ENCODE measurements at places on chromosomes 16 and 17.

GRCh38 chr17:12853921-12854320 lies 64.6 kb downstream of the ARHGAP44 start:
- no peak for DNase-seq

DNA sequence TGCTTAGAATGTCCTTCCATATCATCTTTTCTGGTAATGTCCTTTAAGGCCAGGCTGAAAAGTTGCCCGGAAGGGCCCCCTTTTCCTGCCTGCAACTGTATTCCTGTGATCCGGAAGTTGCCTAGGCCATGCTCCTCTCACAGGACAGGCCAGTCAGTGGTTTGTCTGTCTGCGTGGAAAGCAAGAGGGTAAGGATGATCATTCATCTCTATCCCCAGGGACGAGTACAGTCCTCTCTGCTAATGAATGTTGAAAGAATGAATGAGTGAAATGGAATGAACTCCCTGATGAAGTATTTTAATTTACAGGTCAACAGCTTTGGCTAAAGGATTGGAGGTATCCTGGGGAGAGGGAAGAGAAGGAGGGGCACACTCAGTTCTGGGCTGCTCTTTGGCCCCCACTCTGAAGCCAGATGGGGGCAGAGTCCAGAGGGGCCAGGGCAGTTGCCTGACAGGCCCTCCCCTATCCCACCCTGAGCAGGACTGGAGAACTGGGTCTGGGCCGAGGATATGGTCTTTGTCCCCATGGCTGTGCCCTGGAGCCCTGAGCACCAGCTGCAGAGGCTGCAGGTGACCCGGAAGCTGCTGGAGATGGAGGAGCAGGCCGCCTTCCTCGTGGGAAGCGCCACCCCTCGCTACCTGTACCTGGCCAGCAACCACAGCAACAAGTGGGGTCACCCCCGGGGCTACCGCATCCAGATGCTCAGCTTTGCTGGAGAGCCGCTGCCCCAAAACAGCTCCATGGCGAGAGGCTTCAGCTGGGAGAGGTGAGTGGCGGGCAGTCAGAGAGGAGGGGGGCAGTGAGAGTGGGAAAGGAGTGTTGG lies 3.2 kb downstream of the AOC3 start:
- no peak for DNase-seq

GRCh38 chr16:62709794-62710193 lies 673.6 kb upstream of the CDH8 start:
- no peak for DNase-seq

GRCh38 chr17:68511254-68511670 lies 968 bp upstream of the PRKAR1A start:
- no peak for DNase-seq

DNA sequence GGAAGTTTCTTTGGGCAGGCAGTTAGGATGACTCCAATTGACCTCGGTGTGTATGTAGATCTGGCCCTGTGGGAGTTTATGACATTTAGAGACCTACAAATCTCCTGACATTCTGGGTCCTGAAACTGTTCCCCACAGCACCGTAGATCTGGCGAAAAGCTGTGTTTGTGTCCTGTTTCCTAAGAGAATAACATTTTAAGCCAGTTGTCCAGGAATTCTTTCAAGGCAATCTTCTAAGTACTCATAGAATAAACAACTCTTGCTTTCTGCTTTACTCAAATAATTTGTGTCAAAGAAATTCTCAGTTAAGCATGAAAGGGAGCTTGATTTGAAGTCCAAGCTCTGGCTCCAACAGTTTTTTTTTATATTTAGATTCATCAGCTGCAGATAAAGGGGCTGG lies 78.5 kb upstream of the ELAC2 start:
- DNase-seq = no peak

DNA sequence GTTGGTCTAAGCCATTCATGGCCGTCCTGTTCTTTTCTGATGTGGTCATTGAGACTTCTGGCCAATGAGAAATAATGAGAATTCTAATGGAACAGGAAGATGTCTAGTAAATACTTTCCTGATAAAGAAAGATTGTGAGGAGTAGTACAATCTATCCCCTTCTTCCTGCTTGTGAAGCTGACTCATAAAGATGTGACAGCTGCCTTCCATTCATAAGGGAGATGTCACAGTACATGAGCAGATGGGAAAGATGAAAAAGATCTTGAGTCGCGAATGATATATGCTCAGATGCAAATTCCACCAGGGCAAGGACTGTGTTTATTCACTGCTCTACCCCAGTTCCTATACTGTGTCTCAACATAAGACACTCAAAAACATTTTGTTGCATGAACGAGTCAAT lies 111.7 kb upstream of the FOXF1 start:
- no peak for DNase-seq

- no peak for DNase-seq
These were observed 164.0 kb downstream of the SOX9 start for GRCh38 chr17:72284806-72285205.

DNA sequence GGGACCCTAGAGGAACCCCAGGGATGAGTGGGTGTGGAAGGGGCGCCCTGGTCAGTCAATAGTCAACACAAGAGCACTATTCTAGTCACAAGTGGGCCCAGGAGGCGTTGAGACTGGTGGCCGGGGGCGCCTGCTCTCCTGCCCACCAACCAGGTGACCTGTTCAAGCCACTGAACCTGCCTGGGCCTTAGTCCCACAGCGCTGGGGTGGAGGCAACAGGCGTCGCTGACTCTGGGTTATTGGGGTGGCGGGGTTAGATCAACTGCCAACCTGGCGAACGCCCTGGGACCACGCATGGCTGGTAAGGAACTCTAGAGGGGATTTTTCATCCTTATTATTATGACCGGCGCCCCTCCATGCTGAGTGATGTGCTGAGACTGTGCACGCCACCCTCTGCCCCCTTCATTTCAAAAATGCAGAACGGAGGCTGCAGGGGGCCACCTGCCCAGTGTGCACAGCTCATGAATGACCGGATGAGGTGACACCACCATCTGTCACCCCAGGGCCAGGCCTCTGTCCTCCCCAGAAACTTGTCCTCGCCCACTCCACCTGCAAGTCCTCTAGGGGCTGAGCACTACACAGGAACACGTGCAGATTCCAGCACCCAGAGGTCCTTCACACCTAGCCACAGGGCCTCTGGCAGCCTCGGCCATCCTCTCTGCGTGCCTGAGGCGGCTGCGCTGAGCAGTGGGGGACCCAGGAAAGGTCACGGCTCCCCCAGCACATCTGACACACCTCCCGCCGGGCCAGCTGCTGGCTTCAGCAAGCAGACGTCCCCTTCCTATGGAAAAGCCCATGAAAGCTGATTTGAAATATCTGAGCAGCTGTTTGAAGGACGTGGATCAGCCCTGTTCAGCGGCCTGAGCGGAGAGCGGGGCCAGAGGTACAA lies 51.6 kb upstream of the DNAH17 start:
- no peak for DNase-seq

DNA sequence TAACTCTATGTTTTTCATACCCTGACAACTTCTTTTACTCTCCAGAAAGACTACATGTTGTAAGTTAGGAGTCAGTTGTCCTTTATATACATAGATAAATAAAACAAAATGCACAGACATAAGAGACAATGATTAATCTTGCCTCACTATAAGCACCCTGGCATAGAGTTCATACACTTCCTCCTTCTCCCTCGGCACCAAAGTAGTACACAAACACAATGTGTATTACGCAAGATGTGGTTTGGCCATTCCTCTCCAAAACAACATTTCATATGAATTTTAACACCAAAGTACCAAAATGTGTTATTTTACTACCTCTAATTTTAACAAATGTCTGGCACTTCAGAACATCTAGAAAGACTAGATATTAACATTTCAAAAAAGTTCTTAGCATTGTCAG lies 17.2 kb upstream of the SLFN11 start:
- no peak for DNase-seq

DNA sequence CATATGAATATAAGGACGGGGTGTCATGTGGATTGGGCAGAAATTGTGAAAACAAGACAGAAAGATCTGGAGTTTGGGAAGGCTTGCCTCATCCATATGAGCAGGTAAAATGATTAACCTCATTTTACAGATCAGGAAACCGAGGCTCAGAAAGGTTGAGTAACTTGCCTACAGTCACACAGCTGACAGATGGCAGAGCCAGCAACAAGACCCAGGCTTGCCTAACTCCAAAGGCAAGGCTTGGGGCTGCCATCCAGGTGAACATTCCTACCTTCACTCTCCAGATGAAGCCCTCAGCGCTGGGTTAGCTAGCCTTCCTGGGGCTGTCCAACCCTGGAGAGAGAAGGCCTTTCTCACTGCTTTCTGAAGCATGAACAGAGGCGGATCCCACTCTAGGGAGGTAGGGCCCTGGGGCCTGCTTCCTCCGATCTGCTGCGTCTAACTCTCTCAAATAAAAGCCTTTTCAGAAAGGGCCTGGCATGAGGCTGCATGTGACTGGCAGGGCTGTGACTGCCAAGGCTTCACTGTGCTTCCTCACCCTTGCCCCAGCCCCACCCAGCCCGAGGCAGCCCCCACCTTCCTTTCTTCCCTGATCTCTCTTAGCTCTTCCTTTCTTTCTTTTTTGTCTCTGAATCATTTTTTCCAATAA lies 107.8 kb downstream of the GNAO1 start:
- DNase-seq = no peak

GRCh38 chr16:10098991-10099390 lies 83.2 kb downstream of the GRIN2A start:
- DNase-seq = no peak

DNA sequence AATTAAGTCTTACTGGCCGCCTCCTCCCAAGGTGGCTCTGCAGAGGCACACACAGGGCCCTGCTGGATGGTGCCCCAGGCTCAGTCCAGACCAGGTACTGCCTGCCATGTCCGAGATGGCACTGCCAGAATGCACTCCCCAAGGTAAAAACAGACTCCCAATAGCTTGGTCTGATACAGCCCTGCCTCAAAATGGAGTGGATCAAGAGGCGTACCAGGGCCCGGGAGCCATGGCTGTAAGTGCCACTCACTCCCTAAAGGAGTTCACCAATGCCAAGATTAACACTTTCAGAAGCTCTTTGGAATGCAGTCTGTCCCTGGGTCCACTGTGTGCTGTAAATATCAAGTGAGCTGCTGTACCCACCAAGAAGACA lies 576 bp upstream of the MYO18A start:
- no peak for DNase-seq

DNA sequence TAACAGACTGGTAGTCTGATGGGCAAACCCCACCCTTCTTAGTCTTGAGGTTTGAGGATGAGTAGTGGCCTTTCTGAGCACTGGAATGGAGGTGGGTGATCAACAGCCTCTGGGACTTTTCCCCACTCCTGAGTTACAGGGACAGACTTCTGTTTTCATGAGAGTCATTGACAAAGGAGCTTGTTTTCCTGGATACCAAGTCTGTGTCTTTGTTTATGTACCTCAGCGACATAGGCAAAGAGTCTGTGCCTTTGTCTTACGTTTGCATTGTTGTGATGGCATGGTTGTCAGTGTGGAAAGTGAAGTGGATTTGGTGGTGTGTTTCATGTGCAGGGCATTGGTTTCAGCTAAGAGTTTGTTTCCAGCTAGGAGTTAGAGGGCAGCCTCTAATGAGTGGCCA lies 17.5 kb downstream of the EPN2 start:
- no peak for DNase-seq

- no peak for DNase-seq
These were observed 1.4 kb upstream of the ECI1 start for GRCh38 chr16:2252806-2253148.

DNA sequence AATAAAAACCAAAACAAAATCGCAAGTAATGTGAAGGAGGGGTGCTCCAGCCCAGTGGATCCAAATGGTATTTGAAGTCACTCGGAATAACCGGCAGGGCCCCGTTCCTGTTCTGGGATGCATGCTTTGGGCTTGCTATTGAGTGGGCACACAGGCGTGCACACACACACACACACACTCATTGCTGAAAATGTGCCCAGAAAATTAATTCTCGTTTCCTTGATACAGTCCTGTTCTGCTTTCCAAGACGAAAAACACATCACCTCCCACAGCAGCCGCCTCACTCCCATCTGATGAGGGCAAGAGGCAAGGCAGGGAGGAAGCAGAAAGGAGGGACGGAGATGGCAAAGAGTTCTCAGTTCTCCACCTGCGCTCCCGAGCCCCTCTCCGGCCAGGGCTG lies 62.2 kb upstream of the SDK2 start:
- DNase-seq = no peak

GRCh38 chr17:15436473-15437302 lies 30.7 kb downstream of the CDRT4 start:
- no peak for DNase-seq

DNA sequence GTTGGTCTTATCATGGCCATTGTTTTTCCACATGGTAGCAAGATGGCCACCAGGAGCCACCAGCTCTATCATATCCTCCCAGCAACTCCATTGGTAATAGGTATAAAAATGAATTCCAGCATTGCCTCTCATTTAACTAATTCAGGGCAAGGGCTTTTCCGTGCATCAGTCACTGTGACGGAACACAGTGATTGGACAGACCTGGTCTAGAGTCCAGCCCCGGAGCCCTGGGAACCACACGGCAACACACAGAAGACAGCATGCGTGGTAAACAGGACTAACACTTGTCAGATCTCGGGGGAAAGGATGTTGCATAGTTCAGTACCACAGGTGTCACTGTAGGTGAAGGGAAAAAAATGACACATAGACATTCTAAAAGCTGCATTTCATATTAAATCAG lies 638.0 kb upstream of the RBFOX1 start:
- DNase-seq = no peak

DNA sequence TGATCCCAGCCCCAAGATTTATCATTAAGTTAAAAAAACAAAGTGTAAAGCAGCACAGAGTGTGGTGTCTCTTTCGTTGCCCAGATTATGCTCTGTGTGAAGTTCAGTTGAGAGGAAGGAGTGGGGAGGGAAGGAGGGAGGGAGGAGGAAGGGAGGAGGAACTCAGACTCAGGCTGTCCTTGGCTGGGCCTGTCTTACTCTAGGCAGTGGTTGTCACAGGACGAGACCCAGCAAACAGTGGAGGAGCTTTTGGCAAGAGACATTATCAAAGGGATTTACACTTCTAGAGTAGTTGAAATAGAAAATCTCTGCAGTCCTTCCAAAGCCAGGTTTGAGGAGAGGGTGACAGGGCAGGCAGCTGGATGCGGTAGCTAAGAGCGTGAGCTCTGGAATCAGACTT lies 27.8 kb downstream of the KNOP1 start:
- no peak for DNase-seq

DNA sequence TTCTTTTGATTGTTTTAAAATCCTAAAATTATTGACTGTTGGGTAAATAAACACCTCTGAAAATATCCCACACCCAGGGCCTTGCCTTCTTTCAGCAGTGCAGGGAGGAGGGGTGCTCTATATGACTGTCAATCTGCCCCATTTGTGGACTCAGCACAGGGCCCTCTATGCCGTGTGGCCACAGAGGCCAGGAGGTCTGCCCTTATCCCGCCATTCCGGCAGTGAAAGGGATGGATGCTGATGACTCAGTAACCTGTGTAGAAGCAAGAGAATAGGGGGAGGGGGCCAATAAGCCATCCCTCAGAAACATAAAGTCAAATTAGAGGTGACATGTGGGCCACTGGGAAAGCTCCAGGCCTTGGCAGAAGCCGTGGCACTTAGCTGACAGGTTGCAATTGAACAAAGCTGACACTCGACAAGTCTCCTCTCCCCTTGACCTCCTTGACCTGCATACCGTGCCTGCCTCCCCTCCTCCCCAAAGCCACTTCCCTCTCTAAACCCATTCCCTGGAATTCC lies 281.4 kb upstream of the DYNLRB2 start:
- DNase-seq = no peak

Measured in T-helper 2 cell (primary cell).